ENCODE measurements at places on chromosomes 7 and 10.

DNA sequence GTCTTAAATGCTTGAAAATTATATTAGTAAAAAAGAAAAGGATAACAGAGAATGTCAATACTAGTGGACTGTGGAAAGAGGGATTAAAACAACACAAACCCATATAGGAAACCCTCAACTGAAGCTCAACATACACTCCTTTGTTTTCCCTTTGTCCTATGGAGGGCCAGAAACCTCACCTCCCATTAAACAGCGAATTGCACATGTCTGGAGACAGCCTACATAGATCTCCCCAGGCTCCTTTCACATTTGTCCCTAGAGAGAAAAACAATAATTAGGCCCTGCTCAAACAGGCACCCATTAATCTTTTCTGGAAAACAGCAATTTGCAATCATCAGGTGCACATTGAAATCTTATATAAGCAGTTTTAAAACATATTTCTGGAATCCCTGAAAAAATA, 87.6 kb upstream of the SEMA3D start:
- no peak for DNase-seq

GRCh38 chr7:17094963-17095574, 203.4 kb upstream of the AHR start:
- DNase-seq = no peak

GRCh38 chr10:33858326-33858725, 523.9 kb upstream of the NRP1 start:
- DNase-seq = no peak

DNA sequence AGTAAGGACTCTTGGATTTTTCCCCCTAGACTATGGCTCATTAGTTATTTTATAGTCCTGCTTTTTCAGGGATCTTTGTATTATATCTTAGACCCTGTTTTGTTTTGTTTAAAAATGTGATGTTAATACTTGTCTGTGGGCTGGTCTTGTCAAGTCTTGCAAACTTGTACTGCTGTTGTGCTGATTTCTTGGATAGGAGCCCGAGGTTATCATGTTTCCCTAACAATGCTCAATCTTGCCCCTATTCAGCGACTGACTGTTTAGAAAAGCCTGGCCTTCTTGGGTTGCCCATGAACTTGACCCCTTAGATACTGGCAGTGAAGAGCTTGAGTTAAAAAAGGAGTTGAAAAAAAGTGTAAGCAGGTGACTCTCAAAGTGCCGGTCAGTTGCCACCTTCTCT, 115.7 kb downstream of the KIAA1217 start:
- DNase-seq = no peak

DNA sequence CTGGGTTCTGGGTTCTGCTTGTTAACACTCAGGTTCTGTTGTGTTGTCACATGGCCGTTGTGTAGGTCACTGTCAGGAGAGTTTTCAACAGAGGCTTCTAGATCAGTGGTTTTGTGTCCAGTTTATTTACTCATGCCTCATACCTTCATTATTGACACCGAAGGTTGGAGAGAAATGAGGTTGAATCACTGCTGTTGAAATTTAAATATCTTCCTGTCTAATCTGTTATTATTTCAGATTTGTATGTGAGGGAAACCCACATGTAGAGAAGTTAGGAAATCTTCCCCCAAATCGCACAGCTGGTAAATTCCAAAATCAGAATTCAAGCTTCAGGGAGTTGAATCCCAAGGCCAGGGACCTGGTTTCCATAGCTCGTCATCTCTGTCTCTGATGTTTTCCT, 28.3 kb upstream of the KLF6 start:
- no peak for DNase-seq

DNA sequence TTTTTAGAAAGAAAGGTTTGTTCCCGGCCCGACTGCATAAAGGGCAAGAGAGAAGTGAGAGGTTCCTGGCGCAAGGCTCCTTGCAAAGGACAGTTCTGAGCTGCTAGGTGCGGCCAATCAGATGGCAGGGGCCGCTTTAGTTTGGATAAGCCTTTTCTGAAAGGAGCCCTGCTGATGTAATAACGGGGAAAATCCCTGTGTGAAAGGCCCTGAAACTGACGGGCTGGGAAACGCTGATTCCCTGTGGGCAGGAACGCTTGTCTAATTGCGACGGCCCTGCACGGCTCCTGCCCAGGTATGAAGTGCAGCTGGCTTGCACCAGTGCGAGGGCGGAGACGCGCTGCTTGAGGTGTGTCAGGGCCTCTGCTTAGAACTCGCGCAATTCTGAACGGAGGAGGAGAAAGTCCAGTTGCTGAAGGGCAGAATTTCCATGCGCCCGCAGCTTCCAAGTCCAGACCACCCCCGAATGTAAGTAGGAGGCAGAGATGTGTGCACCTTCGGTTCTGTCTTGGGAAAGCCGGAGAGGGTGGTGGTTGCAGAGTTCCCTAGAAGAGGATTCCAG, 30.5 kb downstream of the TACC2 start:
- DNase-seq = peak; percentile 38

GRCh38 chr7:152759949-152760853, 649 bp downstream of the ACTR3B start:
- DNase-seq = peak; percentile 36

DNA sequence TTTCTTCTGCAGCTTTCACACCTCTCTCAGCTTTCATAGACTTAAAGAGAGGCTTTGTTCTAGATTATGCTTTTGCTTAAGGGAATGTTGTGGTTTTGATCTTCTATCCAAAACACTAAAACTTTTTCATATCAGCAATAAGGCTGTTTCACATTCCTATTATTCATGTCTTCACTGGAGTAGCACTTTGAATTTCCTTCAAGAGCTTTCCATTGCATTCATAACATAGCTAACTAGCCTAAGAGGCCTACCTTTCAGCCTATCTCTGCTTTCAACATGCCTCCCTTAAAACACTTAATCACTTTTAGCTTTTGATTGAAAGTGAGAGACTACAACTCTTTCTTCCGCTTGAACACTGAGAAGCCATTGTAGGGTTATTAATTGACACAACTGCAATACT, 1117.0 kb upstream of the PHF14 start:
- no peak for DNase-seq

GRCh38 chr7:130290745-130291144, 2.2 kb upstream of the CPA4 start:
- no peak for DNase-seq

GRCh38 chr7:72069263-72069662, 342.9 kb downstream of the CALN1 start:
- DNase-seq = no peak

DNA sequence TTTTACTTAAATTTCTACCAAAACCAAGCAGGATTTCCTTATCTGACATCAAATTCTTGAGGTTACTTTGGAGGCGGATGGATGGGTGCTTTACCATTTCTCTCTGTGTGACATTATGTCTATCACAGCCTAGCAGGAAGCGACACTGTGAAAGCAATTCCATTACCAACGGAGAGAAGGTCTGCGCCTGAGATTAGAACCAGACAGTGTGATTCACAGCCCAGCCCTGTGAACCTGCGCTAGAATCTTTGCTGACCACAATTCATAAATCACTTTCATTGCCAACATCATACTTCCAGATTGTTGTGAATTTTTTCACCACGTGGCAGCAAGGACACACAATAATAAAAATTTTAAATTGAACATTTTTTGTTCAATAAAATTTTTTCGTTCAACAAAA, 126.5 kb downstream of the CUBN start:
- no peak for DNase-seq

- no peak for DNase-seq
Measured at GRCh38 chr10:118843647-118844265, 89.0 kb upstream of the CACUL1 start.

DNA sequence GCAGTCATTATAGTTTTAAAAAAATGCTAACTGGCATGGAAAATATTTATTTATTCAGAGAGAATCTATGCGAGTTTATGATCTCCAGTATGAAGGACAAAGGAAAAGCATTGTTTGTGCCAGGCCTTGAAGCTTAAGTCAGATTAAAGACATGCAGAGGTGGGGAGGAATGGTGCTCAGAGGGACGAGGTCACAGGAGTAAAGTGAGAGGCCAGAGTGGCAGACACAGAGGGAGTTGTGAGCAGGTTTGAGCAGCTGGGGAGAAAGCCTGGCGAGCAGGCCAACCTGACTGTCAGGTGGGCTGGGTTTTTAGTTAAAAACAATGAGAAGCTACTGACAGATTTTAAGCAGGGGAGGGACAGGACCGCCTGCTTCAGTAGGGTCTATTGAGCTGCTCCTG, 6.8 kb upstream of the CCNY start:
- DNase-seq = no peak

DNA sequence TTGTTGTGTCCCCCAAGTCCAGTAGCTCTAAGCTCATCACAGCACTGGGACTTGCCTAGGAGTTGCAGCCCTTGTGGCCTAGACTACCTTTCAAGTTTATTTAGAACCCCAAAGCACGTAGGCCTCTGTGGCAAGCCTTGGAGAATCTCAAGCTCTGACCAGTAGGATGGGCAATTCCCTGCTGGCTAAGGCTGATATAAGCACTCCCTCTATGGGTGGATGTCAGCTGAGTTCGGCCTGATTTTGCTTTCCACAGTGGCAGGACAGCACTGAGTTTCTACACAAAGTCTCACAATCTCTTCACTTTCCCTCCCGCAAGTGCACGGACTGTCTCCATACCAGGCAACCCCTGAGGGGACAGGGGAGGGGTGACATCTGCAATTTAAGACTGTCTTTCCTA, 886.4 kb upstream of the LRRN3 start:
- DNase-seq = no peak

GRCh38 chr10:75398200-75398691, 3.3 kb downstream of the ZNF503 start:
- no peak for DNase-seq

GRCh38 chr10:126309228-126309883, 78.9 kb downstream of the ADAM12 start:
- DNase-seq = no peak

DNA sequence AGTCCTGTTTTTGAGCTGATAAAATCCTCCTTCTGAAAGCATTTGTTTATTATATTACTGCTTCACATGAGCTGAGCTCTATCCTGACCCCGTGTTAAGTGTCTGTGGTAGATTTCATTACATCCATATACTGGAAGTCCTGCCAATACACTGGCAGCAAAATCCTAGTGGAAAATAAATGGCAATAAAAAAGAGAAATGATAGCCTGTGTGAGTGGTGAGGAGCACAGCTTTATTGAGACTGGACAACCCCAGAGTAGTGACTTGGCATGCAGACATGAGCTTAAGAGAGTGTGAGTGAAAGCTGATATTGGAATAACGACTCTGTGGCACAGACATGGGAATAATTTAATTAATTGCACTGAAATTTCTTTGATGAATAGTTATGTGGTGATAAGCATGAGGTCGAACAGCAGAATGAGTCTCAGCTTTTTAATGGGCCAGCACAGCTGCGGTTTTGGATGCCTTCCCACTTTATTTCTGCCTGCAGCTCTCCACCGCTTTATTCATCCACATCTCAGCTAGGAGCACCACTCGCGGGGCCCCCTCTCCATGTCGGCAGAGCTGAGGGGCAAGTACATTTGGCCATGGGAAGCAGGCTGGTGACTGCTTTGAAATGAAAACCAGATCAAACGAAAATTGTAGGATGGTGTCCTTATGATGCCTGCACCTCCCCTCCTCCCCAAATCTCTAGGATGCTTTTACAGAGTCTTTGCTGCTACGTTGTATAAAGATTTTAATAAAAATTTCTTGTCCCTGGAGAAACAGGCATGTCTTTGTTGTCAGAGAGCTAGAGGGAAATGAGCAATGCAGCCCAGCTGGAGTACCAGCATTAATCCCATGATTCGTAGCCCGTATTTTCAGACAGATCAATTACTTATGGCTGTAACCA, 494.3 kb downstream of the AUTS2 start:
- peak; percentile 48 for DNase-seq

DNA sequence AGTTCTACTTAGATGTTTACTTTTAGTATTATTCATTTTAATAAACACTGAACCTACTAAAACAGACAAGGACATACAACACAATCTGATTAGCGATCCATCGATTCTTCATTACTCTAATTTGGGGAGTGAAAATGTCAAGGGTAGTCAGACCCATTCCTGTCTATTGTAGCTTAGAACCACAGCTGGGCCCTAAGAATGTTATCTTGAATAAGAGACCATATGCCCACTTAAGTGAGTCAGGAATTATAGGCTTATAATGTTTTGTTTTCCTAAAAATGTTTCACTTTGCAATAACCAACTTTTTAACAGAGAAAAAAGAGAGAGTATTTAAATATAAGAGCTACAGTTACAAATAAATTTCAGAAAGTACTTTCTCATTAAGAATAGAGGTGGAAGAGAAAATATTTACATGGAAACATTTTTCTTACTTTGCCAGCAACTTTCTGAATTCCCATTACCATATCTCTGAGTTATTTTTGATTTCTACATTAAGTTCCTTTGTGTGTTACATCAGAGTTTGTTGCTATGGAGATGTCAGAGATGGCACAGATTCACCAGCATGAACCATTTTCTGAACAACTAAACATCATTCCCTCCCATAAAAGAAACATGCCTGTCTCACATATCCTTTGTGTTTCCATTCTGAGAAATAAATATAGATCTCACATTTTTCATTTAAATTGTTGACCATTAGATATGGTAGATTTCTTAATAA, 75.4 kb upstream of the SLC13A1 start:
- DNase-seq = no peak

DNA sequence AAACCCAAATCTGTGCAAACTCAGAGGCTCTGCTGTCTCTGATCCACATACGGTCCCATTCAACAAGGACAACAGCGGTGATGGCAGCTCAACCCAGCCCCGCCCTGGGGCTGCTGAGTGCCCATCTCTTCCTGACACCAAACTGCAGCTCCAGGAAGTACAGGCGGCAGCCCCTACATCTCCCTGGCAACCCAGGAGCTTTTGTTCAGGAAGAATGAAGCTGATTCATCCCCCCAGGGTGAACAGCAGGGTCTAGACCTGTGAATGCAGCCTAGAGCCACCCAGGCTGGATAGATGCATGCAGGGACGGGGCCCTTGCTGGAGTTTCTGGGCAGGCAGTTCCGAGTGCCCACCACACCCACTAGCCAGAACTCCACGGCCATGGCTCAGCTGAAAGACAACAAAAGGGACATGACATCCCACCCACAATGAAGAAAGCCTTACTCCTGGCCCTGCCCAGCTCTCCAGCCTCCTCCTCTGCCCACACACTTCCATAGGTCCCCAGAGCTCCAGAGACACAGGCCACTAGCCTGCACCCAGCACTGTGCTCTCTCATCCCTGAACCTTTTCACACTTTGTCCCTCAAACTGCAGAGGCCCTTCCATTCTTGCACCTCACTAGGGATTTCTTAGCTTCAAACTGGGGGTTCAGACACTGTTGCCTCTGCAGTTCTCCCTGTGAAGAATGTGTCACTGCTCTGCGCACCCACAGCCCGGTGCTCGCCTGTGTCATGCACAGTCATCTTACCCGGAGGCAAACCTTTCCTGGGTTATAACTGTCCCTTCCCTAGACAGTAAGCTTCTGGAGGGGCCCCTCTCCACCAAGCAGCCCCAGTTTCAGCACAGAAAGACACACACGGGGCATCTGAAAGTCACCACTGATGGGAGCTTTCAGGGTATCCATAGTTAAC, 99.1 kb downstream of the GRID1 start:
- DNase-seq = no peak

Data from NCI-H526 treated with DMSO at 0.1 percent for 48 hours (cell line).